ENCODE measurements at places on chromosomes 7 and 10.

- no peak for DNase-seq
Observed at GRCh38 chr7:106262221-106262881, 22.4 kb downstream of the NAMPT start.

DNA sequence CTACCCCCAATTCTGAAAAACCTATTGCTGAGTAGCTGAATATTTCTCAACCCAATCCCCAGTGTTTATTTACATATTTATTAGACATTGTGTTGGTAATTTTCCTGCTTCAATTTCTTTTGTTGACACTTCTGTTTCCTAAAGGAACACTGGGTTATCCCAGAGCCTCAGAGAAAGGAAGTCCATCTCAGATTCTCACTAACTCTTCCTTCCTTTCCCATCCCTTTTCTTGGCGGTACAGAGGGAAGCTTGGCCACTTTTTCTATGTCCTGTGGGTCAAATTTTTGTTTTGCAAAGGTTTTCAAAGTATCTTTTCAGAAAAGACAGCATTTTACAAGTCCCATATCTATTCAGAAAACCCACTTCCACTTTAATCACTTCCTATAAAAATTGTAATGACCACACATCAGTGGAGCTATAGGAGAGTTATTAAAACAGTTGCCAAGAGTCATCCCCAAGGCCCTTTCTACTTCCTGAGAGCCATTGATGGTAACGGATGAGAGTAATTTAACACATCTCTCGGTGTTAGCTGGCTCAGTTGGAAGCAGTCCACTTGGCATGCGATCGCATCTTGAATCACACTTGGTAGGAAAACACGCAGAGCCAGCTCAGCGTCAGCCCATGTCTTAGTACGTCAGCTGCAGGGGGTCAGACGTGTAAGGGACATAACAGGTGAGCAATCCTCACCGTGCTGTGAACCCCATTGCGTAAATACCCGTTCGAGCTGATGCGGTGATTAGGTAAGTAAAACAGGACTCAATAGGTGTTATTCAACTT, 231.1 kb upstream of the ADARB2 start:
- DNase-seq, result no peak

DNA sequence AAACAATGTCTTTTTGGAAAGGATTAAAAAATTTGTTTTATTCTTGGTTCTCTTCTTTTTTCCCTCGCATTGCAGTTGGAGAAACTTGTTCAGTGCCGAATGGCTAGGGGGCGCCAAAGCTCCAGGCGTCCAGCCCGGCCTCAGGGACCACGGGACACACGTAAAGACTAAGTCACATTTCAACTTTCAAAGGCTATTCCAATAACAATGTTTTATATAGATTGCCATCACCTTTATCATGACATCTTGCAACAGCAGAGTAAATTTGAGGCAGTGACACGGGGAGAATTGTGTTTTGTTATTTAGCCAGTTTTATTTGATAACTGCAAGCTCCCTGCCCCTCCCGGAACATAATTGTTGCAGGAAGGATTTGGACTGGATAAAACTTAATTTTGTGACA, 2.2 kb upstream of the IGFBP3 start:
- peak; percentile 89 for DNase-seq

- DNase-seq, result no peak
Observed at GRCh38 chr7:156064971-156065386, 252.7 kb upstream of the SHH start.

DNA sequence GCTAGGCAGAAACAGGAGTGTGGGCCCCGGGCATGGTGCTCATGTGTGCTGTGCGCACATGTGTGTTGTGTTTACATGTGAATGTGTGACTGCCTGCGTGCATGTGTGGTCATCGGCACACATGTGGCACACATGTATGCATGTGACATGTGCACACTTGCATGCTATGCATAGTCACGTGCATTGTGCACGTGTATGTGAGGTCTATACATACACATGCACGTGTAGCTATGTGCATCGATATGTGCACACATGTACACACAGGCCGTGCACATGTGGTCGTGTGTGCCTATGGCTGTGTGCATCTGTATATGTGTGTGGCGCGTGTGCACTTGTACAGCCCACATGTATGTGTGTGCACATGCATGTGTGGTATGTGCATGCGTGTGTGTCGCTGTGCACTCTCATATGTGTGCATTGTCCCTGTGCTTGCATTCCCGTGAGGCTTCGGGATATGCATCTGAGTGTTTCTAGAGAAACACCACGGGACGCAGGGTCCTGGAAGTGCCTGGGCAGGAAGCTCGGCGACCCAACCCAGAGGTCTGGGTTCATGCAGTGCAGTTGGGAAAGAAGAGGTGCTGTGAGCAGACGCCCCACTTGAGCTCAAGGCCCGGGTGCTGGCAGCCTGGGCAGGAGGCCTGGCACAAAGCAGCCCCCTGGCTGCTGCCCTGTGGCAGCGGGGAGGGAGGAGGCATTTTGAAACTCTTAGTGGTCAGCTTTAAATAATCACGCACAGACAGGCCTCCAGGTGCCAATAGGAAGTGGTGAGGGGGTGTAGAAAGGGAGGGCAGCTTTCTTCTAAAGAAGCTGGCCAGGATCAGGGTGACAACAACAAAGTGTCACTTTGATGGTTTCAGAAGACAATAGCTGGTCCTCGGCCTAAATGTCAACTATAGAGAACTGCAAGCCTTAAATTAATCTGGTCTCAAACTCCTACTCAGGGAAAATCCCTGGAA, 410.0 kb upstream of the MGMT start:
- no peak for DNase-seq

DNA sequence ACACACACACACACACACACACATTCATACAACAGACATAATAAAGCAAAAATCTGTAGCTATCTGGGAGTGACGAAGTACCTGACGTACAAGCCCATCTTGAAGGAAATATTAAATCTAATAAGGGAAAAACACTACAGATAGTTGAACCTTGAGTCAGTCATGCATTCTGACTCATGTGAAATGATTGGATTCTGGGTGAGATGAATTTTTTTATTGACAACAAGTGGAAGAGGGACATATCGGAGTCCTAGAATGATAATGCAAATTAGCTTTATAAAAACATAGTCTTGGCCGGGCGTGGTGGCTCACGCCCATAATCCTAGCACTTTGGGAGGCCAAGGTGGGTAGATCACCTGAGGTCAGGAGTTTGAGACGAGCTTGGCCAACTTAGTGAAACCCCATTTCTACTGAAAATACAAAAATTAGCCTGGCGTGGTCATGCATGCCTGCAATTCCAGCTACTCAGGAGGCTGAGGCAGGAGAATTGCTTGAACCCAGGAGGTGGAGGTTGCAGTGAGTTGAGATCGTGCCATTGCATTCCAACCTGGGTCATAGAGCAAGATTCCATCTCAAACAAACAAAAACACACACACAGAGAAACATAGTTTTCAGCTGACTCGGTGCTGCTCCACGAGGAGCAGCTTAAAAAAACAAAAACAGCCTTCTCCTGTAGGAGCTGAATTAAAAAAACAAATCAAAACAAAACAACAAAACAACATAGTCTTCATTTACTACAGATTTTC, 154.4 kb upstream of the MKLN1 start:
- peak; percentile 89 for DNase-seq

DNA sequence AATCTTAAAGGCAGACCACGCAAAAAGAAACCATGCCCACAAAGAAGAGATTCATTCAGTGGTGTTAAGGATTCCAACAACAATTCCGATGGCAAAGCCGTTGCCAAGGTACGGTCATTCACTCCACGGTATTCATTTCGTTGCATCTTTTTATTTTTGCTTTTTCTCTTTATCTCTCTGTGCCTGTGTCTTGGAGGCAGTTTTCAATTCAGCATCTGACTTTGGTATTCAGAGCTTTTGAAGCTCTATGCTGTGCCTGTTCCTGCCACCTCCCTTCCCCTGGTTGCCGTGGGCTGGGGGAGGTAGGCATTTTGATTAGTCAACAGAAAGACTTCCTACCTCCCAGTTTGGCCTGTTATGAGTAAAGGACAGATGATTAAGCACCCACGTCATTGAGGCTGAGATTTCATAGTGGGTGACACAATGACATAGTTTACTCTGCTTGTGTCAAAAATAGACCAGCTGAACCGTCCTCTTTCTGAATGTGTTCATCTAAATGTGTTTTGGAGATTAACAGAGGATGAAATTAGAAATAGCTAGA, 149.5 kb downstream of the ARID5B start:
- DNase-seq, result peak; percentile 96

DNA sequence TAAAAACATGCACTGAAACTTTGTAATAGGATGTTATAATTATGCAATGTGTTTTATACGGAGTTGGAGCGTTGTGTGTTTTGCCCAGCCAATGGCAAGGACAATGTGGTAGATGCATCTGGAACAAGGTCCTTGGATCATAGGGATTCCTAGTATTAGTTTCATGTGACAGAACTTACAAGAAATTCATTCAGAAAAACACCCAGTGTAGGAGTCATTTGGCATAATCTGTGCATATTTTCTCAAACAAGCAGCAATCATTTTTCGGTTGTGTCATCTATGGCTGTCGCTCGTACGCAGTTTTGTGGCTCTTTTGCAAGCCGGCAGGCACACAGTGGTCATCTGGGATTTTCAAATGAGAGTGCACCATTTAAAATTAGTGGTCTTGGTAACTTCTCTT, 19.8 kb downstream of the CREB5 start:
- no peak for DNase-seq

DNA sequence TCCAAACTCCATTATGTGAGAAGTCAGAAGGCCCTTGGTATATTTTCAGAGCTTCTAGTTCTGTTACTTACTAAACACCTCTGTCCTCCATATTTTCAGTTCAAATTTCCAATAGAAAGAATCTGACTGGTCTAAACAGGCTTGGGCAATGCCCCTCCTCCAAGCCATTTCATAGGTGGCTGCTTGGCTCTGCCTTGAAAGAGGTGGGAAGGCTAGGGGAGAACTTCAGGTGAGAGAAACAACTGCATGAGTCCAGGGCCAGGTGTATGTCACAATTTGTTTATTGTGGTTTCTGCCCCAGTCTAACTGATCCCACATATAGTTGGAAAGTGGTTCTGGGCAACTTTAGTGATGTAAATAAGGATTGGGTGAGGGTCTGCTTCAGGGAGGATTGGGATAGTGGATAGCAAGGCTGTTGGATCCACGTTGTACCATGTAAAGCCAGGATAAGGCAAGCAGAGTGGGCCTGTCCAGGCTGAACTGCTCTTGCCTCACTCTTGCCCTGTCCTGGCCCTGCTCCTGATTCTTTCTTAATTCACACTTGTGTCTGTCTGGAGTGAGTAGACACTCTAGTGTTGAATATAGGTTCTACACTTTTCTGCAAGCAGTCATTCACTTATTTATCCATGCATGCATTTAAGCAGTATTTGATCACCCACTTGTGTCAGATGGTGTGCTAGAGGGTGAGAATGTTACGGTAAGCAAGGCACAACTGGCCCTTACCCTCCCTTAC, 67.5 kb upstream of the COMTD1 start:
- DNase-seq, result no peak

DNA sequence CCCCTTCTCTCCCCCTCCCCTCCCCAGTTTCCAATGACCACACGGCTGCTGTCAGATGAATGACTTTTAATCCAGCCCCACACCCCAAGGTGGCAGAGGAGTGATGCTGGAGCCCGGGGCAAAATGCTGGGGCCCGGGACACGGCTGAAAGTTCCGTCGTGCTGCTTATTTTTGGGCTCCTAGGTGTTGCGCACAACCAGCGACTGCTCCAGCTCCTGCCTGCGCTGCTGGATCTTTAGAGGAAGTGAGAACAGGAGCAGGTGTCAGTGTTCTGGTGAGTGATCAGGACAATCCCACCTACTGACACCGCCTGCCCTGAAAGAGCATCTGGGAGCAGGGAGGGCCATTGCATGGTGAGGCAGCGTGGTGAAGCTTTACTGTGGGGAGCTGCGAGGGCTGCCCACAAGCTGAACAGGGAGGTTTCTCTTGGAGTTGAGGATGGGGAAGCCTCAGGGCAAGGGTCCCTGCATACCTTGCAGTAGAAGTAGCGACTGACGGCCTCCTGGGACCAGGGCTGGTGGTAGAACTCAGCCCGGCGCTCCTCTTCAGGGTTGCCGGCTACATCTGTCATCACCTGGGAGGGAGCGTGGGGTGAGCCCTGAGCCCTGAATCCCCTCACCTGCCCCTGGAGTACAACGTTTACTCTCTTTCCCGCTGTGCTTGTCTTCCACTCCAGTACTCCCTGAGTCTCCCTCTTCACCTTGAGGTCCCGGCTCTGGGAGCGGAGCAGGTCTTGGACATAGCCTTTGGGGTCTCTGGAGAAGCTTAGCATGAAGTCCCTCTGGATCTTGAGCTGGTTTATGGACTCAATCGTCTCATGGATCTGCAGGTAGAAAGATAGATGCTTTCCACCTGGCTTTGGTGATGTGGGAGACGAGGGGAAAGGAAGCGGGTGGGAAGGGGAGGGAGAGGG, 6.9 kb downstream of the CHPF2 start:
- no peak for DNase-seq
